ENCODE measurements at places on chromosomes 16 and 17. TPM values are rescaled to one million over a fixed set of nuclear protein-coding genes. Genes with fewer than 3 reads are reported as not detected.
A peak's percentile ranks its signal among the peaks of the same experiment; 100 is the strongest.

Gene RUNDC3A
- total RNA-seq, result 2.9 TPM

Gene TPSB2
- 18.5 TPM for total RNA-seq

- DNase-seq, result no peak
Measured at GRCh38 chr16:59058250-59058649, 324.1 kb upstream of the GOT2 start.

DNA sequence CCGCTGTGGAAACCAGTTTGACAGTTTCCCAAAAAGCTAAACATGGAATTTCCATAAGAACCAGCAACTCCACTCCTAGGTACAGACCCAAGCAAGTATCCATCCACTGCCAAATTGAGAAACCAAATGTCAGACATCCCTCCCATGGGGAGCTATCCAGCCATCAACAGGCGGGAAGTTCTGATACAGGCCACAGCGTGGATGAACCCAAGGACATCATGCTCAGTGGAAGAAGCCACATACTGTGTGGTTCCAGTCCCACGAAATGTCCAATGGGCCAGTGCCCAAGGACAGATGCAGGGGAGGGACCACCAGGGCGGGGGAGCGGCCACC, 12.6 kb upstream of the BAIAP2 start:
- DNase-seq, result no peak

DNA sequence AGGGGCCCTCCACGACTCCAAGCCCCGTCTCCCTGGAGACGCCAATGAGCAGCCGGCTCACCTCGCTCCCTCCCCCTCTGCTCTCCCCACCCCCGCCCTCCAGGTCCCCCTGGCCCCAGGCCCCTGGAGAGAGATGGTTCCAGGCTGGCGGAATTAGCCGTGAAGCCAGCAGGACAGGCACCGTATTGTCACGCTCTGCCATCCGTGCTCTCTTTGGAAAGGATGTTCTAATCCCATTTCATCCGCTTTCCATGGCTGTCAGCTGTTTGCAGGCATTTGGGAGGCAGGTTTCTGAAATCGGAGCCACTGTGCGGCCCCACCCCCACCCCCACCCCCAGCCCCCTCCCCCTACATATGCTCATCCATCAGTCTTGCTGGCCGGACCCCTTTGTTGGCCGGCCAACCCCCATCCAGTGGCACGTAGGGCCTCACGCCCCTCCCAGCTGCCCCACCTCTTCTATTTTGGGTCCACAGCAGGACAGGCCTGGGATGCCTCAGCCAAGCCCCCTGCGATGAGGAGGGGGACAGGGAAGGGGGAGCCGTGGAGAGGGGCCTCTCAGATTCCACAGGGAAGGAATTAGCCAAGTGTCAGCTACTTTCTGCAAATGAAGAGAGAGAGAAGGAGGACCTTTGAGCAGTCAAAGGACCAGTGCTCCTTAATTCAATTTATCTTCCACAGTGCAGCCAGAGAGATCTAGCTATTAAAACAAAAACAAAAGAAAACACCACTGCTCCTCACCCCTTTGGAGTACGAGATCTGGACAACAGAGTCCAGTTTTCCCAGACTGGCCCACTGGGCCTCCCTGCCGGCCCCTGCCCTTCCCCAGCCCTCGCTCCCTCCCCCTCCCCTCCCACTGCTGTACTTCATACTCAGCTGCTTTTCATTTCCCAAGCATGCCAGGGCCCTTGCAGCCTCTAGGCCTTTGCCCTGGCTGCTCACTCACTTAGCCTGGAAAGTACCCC, 30.7 kb downstream of the SDK2 start:
- DNase-seq, result no peak

GRCh38 chr17:32912218-32912897, 15.6 kb upstream of the TMEM98 start:
- DNase-seq, result peak; percentile 62

DNA sequence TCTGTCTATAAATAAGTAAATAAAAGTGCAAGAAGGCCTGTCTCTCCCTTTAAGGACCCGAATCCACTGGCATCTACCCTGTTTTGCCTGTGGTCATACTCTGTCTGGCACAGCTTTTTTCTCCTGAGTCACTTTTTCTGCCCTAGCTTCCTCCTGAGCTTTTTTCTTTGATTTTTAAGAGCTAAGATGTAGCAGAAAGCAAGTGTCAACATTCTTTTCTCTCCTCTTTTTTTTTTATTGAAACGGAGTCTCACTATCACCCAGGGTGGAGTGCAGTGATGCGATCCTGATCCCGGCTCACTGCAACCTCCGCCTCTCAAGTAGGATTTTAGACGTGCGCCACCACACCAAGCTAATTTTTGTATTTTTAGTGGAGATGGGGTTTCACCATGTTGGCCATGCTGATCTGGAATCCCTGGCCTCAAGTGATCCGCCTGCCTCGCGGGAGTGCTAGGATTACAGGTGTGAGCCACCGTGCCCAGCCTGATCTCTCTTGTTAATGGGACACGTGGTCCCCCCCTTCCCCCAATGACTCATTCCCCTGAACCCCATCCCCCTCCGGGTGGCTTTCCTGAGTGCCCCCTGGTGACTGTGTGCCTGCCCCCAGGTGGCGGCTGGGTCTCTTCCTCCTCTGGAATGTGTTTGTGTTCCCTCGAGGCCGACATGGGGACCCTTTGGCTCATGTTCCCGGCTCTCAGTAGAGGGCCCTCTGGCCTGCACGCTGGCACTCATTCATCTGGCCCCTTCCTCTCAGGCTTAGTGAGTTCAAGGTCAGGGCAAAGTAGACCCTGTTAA, 14.2 kb downstream of the C16orf90 start:
- no peak for DNase-seq

- no peak for DNase-seq
Measured at GRCh38 chr17:29401258-29401657, 11.1 kb downstream of the TAOK1 start.
